ENCODE measurements at places on chromosomes 16 and 17.

- DNase-seq: peak; percentile 81
Measured at GRCh38 chr16:62225675-62226074, 189.4 kb upstream of the CDH8 start.

GRCh38 chr16:19294156-19294649 is 8.7 kb downstream of the CLEC19A start:
- DNase-seq: no peak

- DNase-seq: no peak
Measured at GRCh38 chr16:17219991-17220390, 250.8 kb downstream of the XYLT1 start.

GRCh38 chr17:8806926-8807550 is 7.9 kb upstream of the MFSD6L start:
- peak; percentile 35 for DNase-seq

DNA sequence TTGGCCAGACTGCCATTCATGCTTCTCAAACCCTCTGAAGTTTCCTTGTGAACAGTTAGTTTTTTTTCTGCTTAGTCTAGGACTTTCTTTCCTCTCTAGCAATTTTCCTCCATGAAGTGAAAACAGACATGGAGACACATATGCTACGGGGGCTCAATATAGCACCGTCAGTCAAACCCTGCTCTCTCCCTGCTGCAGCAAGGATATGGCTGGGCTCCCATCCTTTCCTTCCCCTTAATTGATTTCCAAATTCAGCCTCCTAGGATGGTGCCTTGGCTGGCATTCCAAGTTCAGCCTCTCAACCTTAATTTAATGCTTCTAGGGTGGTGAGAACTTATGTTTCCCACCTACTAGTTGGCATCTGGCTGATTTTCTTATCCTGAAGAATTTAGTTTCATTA is 436.7 kb downstream of the NPIPA7 start:
- no peak for DNase-seq

- no peak for DNase-seq
Measured at GRCh38 chr16:26599785-26600104, 467.0 kb upstream of the C16orf82 start.

GRCh38 chr17:46002311-46002972 is 3.4 kb downstream of the STH start:
- DNase-seq: peak; percentile 73

DNA sequence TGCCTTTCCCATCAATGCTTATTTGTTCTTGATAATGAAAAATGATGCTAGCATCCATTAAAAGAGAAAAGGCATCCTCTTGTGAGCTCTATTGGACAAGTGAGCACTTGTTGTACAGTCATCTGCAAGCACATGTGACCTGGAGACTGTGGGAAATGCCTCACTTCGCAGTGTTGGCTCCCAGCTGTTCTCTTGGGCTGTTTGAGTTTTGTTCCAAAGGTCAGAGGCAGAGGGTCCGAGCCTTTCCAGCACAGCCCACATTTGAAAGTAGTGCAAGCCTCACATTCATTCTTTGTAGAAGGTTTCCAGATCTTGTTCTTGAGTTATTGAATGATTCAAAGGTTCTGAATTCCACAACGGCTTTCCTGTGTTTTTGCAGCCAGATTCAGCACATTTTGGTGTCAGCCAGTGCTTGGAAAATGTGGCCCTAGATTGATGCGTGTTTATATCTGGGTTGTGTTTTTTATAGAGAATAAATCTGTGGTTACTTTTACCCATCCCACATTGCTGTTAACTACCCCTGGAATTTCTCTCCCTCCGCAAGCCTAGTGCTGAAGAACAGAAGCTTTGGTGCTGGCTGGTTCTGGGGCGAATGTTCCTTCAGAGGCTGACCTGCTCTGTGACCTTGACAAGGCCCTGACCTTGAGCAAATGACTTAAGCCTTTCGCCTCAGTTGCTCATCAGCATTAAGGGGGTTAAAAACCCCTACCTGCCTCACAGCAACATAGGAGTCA is 49.8 kb downstream of the CDH1 start:
- peak; percentile 63 for DNase-seq

- DNase-seq: peak; percentile 13
Measured at GRCh38 chr17:28467456-28468025, 5.9 kb upstream of the SLC13A2 start.

All from MCF 10A (cell line).